ENCODE measurements at places on chromosomes 13 and 19. TPM values are rescaled to one million over a fixed set of nuclear protein-coding genes. Genes with fewer than 3 reads are reported as not detected.

DNA sequence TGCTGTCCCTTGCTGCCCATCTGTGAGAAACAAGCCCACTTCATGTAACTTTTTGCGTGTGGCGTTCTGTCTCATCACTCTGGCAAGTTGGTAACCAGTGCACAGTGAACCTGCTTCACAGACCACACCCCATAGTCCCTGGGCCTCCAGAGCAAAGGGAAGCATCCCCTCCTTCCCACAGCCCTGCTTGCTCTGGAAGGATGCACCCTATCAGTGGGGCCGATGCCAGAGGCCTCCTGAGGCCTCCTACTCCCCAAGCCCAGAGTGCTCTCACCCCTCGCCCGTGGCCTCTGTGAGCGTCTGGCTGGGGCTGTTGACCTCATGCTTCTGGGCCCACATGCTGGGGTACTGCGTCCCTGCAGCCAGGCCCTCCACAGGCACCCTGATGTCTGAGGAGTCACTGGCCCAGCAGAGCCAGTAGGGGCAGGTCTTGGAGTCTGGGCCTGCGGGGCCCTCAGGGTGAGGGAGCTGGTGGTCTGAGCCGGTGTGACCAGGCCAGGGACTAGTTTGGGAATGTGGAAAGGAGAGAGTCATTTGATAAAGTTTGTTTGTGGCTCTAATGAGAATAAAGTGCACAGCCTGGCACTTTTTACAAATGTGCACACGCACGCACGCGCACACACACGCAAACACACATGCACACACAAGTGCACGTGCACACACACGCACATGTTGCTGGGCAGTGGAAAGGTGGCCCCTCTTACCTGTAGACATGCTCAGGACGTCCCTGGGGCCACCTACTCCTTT is 5.1 kb downstream of the TMEM86B start:
- DNase-seq = no peak

- DNase-seq = no peak
These were observed 6.0 kb upstream of the RABAC1 start for GRCh38 chr19:41965106-41965505.

Gene EGLN2
- total RNA-seq = 54.7 TPM

Gene NPAS1
- 0.27 TPM for total RNA-seq

Gene ZNF554
- 1.9 TPM for total RNA-seq

Gene WDR88
- total RNA-seq = not detected

- DNase-seq = no peak
These were observed 546.1 kb downstream of the SUCLA2 start for GRCh38 chr13:47454986-47455385.

- DNase-seq = no peak
These were observed 42.6 kb downstream of the KLF2 start for GRCh38 chr19:16367261-16367683.

- DNase-seq = no peak
These were observed 60.9 kb upstream of the RANBP3 start for GRCh38 chr19:6038634-6039405.

DNA sequence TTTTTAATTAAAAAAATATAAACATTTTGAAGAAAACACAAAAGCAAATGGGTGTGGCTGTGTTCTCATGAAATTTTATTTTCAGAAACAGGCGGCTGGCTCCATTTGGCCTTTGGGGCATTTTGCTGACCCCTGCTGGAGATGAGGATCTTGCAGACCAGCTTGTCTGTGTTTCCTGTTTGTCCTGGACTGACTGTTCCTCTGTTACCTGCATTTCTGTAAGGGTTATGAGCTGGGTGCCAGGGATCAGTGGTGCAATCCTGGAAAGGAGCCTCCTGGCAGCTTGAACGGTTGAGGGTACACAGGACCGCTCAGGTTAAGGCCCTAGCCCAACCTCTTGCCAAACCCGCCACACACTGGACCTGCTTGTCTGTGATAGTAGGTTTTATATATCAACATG is 49.9 kb downstream of the ZNF787 start:
- peak; percentile 46 for DNase-seq

- peak; percentile 70 for DNase-seq
These were observed 23.4 kb downstream of the MBD3L2B start for GRCh38 chr19:6997679-6998445.

- no peak for DNase-seq
These were observed 8.7 kb upstream of the RPL21 start for GRCh38 chr13:27242702-27243101.

Gene MTUS2
- total RNA-seq = under 0.01 TPM

Gene HRC
- not detected for total RNA-seq

Gene KLF5
- total RNA-seq = 3.3 TPM

GRCh38 chr13:106472621-106473020 is 62.8 kb downstream of the EFNB2 start:
- DNase-seq = peak; percentile 6

DNA sequence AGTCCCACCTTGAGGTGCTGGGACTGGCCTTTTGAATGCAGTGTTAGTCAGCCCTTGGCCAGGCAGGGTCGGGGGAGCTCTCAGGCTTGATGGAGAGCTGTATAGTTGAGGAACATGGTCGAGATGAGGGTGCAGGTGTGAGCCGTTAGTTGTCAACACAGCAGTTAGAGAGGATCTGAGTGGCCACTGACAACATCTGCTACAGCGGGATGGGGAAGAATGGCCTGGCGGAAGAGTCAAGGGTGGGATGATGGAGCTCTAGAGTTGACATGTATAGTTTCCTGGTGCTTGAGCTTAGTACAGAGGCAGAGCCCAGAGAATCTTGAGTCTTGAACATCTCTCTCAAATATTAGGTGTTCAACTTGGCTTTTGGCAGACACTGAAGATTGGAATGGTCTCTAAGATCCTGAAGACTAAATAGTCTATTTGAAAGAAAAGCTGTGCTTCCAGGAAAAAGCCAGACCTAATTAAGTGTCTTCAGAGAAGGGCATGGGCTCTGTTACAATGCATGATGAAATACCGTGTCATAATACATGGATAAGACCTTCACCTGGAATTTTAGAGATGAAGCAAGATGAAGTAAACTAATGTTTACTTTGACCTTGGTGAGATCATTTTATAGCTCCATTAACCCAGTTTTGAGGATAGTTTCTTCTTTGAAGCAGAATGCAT is 9.7 kb downstream of the PCCA start:
- DNase-seq = no peak

Gene SLC5A5
- not detected for total RNA-seq

DNA sequence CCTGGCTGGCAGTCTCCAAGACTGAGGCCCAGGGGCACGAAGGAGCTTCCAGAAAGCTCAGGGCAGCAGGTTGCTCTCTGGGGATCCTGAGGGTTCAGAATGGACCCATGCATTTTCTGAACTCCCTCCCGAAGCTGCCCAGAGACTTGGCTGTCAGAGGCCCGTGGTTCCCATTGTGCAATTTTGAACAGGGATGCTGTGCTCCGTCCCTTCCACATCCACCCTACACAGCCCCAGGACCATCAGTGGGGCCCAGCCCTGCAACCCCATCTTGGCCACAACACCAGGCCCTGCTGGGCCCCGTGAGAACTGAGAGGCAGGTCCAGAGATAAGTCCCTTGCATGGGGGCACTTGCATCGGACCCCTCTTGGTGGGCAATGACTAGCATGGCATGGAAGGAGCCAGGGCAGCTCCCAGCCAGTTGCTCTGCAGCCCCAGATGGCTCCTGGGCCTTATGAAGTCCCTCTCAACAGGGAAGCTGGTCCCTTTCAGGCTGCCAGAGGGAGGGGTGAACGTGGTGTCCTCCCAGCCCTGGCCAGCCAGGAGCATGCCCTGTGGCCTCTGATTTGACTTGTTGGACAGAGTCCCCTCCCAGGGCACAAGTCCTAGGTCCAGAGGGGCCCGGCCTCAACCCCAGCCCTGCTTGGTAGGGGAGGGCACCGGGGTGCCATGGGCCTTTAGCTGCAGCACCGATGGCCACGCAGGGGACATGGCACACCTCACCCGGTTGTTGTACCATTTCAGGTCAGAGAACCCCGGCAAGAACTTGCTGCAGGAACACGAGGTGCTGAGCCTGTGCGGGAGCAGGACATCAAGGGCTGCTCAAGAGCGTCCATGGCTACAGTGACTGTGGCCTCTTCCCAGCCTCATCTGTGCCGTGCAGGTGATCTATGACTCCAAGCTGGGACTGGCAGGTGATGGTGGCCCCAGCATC is 17.3 kb upstream of the ZNF14 start:
- DNase-seq = no peak

DNA sequence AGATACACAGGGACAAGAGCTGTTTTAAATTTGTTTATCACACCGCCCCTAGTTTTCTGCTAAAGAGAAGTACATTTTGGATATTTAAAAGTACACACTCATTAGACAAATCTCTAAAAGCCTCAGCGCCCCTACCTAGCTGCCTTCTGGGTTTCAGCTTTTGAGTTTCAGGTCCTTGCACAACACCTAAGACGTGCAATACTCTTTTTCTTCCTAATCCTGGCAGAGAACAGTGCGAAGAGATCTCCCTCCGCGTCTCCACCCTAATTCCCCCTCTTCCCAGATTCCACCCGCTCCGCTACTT is 421 bp upstream of the KLF5 start:
- no peak for DNase-seq

DNA sequence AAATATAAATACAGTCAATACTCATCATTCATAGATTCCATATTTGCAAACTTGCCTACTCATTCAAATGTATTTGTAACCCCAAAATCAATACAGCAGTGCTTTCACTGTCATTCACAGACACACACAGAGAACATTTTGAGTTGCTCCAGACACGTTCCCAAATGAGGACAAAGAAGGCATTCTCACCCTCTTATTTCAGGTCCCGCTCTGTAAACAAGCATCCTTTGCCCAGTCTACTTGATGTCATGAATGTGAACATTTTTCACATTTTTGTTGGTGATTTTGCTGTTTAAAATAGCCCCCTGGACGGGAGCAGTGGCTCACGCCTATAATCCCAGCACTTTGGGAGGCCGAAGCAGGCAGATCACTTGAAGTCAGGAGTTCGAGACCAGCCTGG is 15.5 kb downstream of the C19orf47 start:
- no peak for DNase-seq

- DNase-seq = no peak
These were observed 10.0 kb downstream of the RPS16 start for GRCh38 chr19:39425744-39426143.

DNA sequence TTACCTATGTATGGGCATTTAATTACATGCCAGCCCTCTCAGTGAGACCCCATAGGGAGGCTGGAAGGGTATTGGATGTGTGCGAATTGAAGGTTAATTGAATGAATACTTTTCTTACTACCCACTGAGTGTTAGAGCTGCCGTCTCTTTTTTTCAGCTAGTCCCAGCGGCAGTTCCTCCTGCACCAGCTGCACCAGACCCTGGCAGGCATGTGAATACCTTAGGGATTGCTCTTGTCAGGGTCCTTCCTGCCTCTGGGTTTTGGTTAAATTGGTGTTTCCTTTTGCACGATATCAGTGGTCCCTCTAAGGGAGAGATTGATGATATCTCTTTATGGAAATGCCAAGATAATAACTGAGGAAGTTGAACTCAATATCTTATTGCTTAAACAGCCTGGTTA is 9.8 kb upstream of the CXCL17 start:
- DNase-seq = no peak

GRCh38 chr19:35822579-35822978 is 9.9 kb upstream of the PRODH2 start:
- peak; percentile 26 for DNase-seq

- DNase-seq = no peak
These were observed 4.6 kb downstream of the OR10H2 start for GRCh38 chr19:15732388-15732787.

Gene TLE6
- total RNA-seq = 12.3 TPM

Gene ASPDH
- not detected for total RNA-seq

DNA sequence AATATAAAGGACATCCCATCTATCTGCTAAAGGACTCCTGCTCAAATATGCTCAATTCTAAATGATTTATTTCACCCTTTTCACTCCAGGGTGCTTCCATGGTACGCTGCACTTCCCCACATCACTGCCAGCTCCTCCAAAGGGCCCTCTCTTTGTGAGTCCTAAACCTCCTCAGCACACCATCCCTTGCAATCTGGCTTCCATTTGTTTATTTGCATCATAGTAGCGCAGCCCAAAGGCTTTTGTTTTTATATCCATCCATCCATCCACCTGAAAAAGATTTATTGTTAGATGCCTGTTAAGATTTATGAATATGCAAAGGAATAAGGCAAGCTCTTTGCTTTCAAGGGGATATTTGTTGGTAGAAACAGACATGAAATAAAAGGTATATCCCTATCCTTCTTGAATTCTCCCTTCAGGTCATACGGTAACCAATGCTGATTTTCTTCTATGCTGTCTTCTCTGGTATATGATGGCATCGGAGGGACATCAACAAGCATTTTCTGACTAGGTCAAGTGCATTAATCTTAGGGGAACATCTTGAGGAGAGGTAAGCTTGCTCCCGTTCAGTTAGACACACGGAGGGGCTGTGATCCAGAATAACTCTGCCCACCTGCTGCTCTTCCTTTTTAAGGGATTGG is 397.6 kb downstream of the LIG4 start:
- DNase-seq = no peak

DNA sequence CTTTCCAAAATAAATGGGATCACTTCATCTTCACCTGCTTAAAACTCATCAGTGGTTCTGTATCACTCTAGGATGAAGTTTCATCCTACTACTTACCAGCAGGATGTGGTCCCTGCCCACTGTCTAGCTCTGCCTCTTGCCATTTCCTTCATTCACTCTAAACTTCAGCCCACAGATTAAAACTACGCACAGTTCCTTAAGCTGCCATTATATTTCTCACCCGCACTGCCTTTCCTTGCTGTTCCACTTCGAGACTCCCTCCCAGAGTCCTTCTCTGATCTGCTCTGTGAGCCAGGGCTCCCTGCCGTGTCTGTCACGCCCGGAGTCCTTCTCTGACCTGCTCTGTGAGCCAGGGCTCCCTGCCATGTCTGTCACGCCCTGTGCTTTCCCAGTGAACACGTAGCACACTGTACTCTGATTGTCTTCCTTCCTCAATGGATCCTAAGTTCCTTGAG is 52.0 kb upstream of the NPAS1 start:
- no peak for DNase-seq

GRCh38 chr13:98004107-98004506 is 50.6 kb downstream of the IPO5 start:
- DNase-seq = no peak

- DNase-seq = no peak
These were observed 122.3 kb downstream of the MIPEP start for GRCh38 chr13:23766939-23767338.

DNA sequence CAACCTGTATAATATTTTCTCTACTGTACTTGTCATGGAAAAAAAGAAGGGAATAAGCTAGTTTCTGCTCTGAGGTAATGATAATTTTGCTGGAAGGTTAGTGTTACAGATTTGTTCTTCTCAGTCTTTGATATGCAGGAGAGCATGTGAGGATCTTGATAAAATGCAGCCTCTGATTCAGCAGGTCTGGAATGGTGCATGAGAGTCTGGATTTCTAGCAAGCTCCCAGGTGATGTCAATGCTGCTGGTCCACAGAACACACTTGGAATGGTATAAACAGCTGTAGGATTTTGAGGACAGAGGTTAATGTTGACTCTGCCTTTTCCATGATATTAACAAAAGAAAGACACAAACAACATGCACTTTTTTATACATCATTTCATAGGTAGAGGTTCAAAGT is 173.6 kb downstream of the NDFIP2 start:
- DNase-seq = no peak

DNA sequence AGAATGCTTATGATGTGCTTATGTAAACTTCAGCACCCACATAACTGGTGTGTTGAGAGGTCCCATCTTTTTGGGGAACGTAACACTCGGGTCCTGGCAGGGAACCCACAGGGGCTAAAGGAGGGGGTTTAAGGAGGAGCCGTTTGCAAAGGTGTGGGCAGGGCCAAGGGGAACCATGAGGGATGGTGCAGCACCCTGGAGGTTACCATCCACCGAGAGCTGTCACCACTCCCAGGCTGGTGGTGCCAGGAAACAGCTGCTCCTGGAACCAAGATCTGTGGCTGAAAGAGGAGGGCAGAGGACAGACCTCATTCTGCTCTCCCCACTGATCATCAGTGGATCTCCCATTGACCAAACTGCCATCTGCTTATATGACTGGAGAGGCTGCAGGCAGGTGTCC is 23.2 kb upstream of the CYP4F8 start:
- DNase-seq = no peak

Data from Daoy (cell line).